ENCODE measurements at places on chromosomes 7 and 10. TPM values are rescaled to one million over a fixed set of nuclear protein-coding genes. Genes with fewer than 3 reads are reported as not detected.

DNA sequence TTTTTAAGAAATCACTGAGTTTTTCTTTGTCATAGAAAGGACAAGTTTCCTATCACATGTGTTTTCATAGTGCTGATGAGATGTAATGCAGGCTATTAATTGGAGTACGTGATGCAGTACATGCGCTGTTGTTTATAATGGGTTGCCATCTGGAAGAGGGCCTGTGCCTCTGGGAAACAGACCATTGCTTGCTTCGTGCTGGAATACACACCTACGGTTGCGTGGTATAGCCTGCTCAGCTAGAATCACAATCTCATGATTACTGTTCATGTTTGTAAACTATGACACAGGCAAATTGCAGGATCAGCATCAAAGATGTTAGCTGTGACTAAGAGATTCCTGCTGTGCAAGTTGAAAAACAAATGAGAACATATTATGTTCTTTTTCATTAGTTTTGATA lies 107.2 kb upstream of the STEAP1B start:
- DNase-seq: no peak

GRCh38 chr7:153523320-153524015 lies 528.7 kb upstream of the DPP6 start:
- no peak for DNase-seq

DNA sequence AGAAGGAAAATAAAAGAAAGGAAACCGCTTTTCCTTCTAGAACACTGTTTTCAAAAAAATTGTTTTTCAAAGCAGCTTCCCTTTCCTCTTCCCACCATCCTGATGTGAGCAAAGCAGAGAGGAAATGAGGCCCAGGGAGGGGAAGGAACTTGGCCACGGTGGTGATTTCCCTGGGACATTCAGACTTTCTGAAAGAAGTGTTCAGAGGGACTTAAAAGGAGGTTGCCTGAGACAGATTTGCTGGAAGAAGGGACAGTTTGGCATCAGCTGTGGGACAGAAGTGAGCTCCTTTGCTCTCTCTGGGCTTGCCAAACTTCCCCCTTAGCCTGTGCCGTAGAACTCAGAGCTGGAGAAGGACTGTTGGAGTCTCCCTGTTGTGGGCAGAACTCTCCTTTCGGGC lies 30.3 kb downstream of the ADCYAP1R1 start:
- no peak for DNase-seq

CCDC136 gene
- total RNA-seq: 1.5 TPM

HTR5A gene
- not detected for total RNA-seq

FRMD4A gene
- 4.7 TPM for total RNA-seq

CRTAC1 gene
- total RNA-seq: not detected

SKIDA1 gene
- 0.16 TPM for total RNA-seq

Data from mammary epithelial cell (primary cell).